ENCODE measurements at places on chromosomes 11 and 22. TPM values are rescaled to one million over a fixed set of nuclear protein-coding genes. Genes with fewer than 3 reads are reported as not detected.

DNA sequence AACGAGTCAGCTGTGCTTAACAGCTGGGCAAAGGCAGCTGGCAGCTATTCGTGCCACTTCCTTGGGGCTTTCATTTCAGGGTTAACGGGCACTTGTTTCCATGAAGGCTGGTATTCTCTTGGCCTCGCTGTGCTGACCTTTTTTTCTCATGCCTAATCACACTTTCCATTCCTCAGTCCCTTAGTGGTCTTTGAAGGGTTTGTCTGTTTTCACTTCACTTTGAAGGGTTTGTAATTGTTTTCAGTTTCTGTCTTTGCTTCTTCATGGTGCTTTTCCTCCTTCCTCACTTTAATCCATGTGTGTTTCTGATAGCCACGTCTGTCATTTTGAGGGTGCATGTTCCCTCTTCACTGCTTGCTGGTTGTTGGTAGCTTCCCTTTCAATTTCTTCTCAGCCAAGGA lies 24.6 kb downstream of the PPIL2 start:
- no peak for DNase-seq

DNA sequence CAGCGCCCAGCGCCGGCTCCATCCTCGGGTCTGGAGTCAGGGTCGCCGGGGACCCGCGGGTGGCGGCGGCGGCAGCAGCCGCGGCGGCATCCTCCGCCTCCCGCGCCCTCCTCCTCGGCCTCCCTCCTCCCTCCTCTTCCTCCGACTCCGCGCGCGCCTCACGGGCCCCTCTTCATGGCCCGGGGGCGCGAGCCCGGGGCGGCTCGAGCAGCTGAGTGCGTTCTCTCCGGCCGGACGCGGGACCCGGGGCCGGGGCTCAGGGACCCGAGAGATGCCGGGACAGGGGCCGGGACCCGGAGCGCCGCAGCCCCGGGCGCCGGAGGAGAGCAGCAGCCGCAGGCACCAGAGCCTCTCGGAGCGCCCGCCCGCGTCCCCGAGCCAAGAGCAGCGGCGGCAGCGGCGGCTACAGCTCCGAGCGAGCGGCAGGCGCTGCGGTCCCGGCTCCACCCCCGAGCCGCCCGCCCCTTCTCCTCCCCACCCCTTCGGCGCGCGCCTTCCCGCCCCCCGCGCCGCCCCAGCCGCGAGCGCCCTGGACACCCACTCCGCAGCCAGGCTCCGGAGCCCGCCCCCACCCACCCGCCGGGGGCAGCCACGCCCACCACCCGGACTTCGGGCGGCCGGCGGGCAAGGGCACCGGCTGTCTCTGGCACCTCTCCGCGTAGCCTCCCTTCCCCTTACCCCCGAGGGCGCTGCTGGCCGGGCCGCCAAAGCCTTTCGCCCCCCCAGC lies at the start of gene CHST1:
CHST1 (minus strand) TSS at position 417 of the 727 bp plus-strand sequence. CDS start 14,699 bp downstream, outside the sequence.
- DNase-seq, result no peak

DNA sequence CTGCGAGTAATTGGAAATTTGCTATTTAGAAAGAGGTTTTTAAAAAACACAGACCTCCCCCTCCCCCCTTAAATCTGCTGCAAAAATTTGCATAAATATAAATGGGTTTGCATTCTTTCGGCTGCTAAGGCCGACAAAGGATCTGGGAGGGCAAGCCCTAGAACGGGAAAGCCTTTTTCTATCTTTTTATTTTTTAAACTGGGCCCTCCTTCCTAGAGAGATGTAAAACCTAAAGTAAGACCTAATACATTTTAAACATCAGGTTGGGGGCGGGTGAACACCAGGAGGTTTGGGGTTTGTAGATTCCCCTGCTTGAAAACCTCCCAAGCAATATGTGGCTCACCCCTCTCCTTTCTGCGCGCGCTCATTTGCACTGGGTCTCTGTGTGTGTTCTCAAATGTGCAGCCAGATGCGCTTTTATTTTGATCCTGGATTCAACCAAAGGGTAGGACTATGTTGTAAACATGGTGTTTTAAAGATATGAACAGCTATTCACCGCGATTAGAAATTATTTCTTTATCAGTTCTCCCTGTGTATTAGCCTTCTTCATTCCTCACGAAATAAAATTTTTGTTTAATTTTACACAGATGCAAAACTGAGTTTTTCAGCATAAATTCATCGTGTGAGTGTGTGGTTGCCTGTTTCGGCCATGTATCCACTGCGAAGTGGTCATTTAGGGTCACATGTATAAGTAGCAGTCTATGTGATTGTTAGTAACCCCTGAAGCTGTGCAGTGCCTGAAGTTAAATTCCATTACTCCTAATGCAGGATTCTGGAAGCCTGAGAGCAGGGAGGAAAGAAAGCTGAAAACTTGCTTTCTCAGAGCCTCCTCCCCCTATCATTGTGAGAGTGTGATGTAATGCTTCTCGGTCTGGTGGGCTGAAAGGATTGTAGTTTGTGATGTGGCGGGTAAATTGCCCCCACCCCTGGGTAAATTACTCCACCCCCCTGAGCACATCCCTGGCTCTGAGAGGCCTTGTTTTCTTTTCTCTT lies 988 bp downstream of the TNRC6B start:
- no peak for DNase-seq

DNA sequence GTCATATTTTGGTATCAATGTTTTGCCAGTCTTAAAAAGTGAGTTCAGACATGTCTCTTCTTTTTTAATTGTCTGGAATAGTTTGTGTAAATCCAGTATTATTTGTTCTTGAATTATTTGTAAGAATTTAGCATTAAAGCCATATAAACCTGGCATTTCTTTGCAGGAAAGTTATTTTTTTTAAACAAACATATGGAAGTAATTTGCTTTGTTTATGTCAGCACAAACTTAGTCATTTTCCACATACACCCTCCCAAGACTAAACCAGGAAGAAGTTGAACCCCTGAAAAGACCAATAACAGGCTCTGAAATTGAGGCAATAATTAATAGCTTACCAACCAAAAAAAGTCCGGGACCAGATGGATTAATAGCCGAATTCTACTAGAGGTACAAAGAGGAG lies 9.1 kb upstream of the CCDC81 start:
- no peak for DNase-seq

Gene SYT7
- 7.5 TPM for total RNA-seq

Gene NELL1
- total RNA-seq, result 0.29 TPM
